ENCODE measurements at places on chromosomes 11 and 22.

GRCh38 chr11:119511614-119512306, 88.8 kb upstream of the THY1 start:
- no peak for DNase-seq

DNA sequence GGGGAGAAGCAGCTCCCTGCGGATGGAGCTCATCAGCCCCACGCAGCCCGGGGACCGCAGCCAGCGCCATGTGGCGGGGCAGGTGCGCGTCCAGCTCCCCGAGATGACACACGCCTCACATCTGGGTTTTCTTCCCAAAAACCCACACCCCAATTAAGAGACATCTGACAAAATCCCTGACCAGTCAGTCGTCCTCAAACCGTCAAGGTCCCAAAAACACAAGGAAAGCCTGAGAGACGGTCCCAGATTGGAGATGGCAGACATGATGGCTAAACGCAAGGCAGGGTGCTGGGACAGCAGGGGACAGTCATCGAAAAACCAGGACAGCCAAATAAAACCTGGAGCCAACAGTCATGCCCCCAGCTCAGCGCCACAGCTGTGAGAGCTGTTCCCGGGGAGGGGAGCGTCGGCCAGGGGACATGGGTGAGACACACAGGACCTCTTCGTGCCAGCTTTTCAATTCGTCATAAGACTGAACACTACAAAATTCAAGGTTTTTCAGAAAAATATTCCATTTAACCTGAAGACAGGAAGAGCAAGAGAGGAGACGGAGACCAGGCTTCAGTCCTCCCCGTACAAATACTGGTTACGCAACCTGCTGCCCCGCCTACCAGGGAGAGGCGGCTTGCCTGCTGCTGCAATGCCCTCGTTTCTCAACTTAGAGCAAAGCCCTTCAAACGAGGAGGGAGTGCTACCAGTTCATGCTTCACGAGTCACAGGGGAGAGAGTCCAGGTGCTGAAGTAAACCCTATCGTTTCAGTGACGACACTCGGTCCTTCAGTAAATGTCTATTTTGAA, 10.5 kb downstream of the TOLLIP start:
- peak; percentile 83 for DNase-seq

DNA sequence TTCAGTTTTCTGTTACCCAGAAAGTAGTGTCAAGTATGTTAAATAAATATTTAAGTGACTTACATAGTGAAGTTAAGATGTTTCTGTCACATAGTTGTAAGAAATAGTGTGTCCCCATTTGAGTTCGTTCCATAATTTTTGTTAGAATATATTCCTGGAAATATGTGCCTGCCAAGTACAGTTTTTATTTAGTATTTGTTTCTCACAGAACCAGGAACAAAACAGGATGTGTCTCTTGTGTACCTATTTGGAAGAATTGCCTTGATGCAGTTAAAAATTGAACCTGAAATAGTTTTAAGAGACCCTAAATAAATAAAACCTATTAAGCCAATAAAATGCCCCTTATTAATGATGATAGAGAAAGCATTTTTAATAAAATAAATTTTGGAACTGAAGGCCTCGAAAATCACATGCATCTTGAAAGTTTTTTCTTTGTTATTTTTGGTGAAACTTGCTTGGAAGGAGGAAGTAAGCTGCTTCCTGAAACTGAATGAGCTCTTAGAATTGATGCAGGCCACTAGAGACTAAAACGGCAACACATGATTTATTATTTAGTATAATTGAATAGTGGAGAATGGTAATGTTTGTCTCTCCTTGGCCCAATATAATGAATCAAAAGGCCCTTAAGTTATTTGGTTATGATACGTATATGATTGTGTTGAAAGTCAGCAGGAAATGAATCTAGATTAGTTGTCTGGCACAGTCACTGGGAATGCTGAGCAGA, 55.9 kb downstream of the SWAP70 start:
- DNase-seq = no peak

- DNase-seq = peak; percentile 19
Observed at GRCh38 chr11:19777039-19777376, 64.4 kb downstream of the NAV2 start.

GRCh38 chr11:19679952-19680828, 32.4 kb upstream of the NAV2 start:
- DNase-seq = peak; percentile 97

Measured in cardiac fibroblast (primary cell).